ENCODE measurements at places on chromosomes 3 and 15. TPM values are rescaled to one million over a fixed set of nuclear protein-coding genes. Genes with fewer than 3 reads are reported as not detected.
A peak's percentile ranks its signal among the peaks of the same experiment; 100 is the strongest.

GRCh38 chr15:63880744-63881143, 47.0 kb upstream of the HERC1 start:
- no peak for DNase-seq

- no peak for DNase-seq
These were observed 59.5 kb upstream of the DPPA4 start for GRCh38 chr3:109396806-109397205.

DNA sequence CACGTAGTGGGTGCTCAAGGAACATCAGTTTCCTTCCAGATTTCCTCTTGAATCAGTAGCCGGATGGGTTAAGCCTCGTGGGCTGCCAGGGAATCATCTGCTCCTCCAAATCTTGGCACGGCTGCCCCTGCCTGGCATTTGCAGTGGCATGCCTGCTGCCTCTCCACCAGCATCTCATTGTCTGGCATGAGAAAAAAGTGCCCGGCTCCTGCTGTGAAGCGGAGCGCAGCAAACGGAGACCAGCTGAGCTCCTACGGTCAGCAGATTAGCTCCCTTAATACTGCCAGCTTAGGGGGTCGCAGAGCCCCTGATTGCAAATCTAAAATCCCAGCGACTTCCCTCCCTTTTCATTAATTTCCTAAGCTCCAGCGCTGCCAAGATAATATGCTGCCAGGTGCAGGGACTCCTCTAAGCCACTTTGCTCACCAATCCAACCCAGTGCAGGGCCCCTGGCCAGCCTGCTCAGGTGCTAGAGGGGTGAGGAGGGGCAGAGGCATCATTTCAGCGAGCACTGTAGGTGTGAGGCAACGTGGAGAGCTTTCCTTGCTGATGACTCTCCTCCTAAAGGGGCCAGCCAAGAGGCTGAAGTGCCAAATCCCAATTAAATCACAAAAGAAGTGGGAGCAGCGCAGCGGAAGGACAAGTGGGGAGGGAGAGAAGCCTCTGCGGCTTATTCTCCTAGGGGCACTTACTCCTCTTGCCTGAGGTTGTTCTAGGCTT, 49.6 kb upstream of the ST8SIA2 start:
- DNase-seq, result peak; percentile 92

DNA sequence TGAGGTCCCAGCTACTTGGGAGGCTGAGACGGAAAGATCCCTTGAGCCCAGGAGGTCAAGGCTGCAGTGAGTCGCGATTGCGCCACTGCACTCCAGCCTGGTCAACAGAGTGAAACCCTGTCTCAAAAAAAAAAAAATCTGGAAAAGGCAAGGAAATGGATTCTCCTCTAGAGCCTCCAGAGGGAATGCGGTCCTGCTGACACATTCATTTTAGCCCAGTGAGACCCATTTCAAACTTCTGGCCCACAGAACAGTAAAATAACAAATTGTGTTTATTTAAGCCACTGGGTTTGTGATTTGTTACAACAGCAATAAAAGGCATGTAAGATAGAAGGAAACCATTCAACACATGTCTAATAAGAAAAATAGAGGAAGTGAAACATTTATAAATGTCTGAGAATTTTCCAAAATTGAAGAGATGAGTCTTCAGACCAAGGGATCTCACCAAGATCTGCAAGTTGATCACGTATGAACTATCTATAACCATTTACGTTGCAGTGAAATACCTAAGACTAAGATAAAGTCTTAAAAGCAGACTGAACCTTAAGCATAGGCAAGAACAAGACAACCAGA, at the start of gene HTR3E:
Gene HTR3E, plus strand, starts transcription at position 254 of the 573 bp plus-strand sequence. CDS start 466 bp downstream, outside the sequence.
- DNase-seq, result no peak

GRCh38 chr15:99850517-99850916, 117.3 kb upstream of the LYSMD4 start:
- no peak for DNase-seq

DNA sequence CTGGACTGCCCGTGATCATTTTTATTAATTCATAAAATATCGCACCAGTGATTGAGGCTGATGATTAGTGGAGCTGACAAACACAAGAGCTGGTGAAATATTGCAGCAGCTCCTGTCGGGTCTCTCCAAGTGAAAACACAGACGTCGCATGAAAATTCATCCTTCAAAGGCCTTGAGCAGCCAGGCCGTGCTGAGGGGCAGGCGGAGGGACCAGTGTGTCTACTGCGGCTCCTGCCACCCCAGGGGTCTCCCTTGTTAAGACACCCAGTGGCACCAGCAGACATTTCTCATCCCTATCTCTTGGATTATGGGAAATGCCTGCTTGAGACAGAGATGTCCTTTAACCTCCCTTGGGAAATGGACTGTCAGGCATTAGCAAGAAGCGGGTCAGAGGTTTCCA, 289.4 kb upstream of the TLE3 start:
- DNase-seq, result no peak

- no peak for DNase-seq
These were observed 52.3 kb downstream of the TRANK1 start for GRCh38 chr3:36892457-36893136.

DNA sequence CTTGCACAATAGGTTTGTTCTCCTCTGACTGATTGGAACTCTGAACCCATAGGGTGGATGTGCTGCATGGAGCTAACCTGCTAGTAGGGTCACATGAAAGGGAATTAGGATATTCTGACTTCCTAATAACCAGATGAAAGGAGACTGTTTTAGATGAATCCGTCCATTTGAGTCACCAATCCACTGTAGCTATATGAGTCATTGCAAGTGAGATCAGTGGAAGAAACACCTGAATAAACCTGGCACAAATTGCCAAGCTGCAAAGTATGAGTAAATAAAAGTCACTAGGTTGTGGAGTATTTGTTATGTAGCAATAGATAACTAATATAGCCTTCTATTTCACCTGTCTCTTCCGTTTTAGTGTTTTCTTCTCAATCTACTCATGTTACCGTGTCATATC, 584.4 kb downstream of the PDCD6IP start:
- DNase-seq, result no peak

DNA sequence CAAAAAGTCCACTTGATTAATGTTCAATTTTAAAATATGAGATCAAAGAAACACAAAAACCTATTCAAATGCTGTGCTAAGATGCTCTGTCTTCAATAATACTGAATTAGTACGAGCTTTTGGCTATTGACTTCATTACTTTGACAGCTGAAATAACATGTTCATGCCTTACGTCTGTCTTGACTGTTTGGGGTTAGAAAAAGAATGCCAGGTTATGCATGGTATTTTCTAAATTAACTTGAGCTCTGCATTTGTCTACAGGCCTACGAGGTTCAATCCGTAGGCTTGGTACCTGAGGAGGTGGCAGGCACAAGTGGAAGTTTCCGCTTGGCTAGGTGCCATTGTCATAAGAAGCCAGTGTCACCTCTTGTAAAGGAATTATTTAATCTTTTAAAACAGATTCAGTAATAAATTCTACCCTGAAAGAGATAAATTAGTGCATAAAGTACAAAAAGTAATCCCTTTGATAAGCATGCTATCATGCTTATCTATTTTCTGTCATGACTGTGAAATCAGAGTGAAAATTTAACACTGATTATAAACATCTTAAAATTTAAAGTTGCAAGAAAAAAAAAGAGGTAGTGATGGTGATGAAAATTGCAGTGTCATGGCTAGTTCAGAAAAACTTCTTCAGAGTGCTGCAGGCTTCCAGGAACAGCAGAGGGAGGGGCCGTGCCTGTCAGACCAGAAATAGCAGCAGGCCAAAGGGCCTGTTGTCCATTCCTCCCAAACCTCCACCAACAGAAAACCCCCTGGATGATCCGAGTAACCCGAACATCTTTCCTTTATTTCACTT, 115.7 kb downstream of the ARRDC4 start:
- no peak for DNase-seq

DNA sequence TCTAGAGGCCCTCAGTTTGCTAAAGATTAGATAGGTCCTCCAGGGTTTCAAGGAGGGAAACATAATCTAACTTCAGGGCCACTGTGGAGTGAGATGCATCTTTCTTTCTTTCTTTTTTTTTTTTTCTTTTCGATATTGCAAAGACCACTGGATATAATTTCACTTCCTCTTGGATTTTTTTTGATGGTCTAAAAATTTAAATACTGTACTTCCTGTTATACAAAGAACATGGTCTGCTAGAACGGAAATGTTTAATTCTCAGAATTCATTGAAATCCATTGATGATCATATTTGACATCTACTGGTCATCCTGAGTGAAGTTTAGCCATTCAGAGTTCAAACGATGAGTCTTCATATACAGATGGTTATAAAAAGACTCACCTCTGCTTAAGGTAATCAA, 808.8 kb upstream of the LMCD1 start:
- no peak for DNase-seq

GRCh38 chr3:155664925-155665695, 79.8 kb downstream of the PLCH1 start:
- peak; percentile 7 for DNase-seq

- DNase-seq, result no peak
These were observed 8.1 kb downstream of the PPM1M start for GRCh38 chr3:52253314-52254304.

DNA sequence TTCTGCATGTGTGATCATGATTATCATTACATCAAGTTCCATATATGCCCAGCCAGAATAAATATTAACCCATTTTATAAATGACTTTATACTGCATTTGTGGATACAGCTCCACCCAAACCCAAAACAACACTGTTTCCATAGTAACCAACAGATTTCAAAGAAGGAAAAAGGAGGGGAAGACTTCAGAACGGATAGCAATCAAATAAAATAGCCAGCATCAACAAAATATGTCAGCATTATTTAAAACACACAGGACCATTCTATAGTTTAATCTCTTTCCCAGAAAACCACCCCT, 114.4 kb downstream of the FOXP1 start:
- no peak for DNase-seq

DNA sequence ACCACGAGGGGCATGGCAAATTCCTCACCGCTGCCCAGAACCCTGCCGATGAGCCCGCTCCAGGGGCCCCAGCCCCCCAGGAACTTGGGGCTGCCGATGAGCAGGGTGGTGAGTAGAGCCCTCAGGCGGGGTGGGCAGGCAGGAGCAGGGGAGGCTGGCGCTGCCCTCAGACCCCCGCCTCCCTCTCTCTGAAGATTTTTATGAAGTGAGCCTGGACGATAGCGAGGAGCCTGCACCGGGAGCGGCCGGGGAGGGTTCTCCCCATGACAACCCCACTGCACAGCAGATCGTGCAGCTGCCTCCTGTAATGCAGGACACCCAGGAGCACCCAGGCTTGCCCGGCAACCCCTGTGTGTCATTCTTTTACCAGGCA, 56.7 kb upstream of the UBE2Q2 start:
- no peak for DNase-seq

DNA sequence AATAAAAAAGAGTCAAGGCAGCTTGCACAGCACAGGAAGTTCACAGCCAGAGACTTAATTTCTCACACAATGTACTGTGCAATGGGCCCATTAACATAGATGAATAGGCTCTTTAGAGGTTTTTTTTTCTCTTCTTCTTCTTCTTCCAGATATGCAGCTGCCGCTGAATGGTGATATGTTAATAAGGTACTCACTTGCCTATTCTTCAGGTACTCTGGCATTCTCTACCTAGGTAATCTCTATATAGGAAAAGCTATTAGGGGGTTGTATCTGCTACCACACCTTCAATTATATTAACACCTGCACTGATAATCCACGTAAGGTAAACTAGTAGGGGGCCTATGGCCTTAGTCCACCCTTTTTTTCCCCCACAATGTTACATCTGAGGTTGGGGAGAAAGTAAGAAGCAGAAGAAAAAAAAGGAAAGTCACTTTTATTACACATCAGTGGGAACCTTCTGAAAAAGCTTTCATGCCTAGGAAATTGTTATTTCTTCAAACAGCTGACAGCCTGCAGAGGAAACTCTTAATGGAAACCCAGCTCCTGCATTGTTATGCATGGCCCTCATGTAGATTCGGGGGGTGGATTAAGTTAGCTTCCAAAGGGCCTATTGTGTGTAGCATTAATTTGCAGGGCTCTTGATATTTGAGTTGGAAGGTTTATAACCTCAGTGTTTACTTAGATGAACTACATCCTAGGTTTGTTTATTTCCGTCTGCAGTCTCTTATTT, 525.5 kb downstream of the ZIC1 start:
- no peak for DNase-seq

GRCh38 chr15:45892182-45892581, 257.4 kb downstream of the SQOR start:
- DNase-seq, result peak; percentile 2

DNA sequence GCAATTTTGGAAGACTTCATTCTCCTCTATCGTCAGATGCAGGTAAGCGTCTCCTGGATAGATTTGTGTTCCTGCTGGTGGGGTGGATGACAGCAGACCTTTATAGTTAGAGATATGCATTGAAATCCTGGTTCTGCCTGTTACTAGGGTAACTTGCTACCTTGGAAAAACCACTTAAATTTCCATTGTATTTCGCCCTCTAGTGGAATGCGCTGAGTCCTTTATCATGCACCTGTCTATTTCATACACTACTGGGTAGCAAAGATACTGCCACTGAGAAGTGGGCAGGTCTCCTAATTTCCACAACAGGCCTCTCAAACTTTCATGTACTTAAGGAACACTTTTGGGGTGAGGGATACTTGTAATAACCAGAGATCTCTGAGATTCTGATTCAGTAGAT, 209.5 kb upstream of the SUCLG2 start:
- DNase-seq, result no peak

DNA sequence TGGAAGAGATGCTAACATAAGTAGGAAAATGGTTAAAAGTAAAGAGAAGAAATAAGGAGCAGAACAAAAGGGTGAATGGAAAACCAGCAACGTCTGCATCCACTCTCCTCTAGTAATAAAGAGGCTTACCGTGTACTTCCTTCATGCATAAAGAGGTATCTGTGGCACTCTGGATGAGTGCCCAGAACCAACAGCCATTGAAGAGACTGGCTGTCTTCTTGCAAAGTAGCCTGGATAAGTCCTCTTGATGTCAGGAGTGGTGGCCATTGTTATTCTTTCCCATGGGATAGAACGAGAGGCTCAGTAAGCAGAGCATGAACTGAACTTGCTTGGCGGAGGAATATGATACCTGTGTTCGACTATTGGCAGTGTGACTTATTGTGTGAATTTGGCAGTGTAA, 186.2 kb upstream of the RASGRP1 start:
- no peak for DNase-seq

DNA sequence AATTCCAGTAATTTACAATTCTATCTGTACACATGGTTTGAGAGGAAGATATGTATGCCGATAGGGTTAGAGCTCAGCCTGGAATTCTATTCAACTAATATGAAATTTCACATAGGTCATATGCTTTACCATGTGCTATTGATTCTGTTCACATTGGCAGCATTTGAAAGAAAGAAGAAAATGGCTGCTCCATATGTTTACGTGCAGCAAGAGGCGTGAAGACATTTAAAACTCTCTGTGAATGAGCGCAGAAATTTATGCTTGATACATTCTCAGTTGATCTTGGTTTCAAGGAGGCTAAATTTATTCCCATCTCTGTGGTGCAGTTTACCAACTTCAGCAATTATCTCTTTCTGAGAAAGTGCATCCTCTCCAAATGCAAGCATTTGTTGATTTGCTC, 478.9 kb downstream of the CNTN4 start:
- no peak for DNase-seq

GJD2 gene
- 9.6 TPM for total RNA-seq

KCNMB2 gene
- 13.6 TPM for total RNA-seq

ZPLD1 gene
- total RNA-seq, result 0.54 TPM

HIGD2B gene
- total RNA-seq, result not detected

NUDT16 gene
- 13.2 TPM for total RNA-seq

GOLGA8O gene
- total RNA-seq, result not detected

PTPN23 gene
- 12.8 TPM for total RNA-seq
